IMR-90 (cell line): ENCODE measurements at places on chromosomes 3 and 15. TPM values are rescaled to one million over a fixed set of nuclear protein-coding genes. Genes with fewer than 3 reads are reported as not detected.

GRCh38 chr3:186566772-186567071, 417 bp downstream of the TBCCD1 start:
- DNase-seq, result no peak

DNA sequence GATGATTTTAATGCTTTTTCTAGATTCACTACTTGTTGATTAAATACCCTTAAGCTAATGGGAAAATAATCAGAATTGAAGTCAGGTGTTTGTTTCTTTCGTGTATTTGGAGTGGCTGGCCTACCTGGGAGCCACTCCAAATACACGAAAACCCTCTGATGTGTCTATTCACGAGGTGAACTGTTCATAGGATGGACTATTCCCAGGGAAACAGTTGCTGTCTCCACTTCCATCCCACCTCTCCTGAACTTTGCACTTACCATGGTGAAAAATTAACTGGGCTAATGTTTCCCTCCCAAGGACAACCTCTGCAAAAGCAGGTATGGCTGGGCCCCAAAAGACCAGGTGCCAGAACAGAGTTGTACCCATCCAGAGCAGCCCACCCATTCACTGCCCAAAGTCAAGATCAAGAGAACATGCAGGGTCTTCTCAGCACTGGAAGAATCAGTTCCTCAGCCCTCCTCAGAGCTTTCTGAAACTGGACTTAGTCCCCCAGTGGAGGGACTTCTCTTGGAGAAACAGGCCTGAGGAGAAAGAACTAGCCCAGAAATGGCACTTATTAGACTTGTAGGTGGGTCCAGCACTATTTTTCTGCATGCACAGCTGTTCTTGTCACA, 2.9 kb upstream of the SMAD3 start:
- DNase-seq, result no peak

GRCh38 chr3:185353823-185354614, 8.9 kb upstream of the MAP3K13 start:
- peak; percentile 37 for DNase-seq

- DNase-seq, result no peak
These were observed 1.4 kb downstream of the ARL14 start for GRCh38 chr3:160678292-160678842.

C3orf85 gene
- not detected in 2 replicates for total RNA-seq

AMOTL2 gene
- 162 and 172 TPM in 2 replicates for total RNA-seq

RFT1 gene
- 23.5 and 28.6 TPM in 2 replicates for total RNA-seq

DNA sequence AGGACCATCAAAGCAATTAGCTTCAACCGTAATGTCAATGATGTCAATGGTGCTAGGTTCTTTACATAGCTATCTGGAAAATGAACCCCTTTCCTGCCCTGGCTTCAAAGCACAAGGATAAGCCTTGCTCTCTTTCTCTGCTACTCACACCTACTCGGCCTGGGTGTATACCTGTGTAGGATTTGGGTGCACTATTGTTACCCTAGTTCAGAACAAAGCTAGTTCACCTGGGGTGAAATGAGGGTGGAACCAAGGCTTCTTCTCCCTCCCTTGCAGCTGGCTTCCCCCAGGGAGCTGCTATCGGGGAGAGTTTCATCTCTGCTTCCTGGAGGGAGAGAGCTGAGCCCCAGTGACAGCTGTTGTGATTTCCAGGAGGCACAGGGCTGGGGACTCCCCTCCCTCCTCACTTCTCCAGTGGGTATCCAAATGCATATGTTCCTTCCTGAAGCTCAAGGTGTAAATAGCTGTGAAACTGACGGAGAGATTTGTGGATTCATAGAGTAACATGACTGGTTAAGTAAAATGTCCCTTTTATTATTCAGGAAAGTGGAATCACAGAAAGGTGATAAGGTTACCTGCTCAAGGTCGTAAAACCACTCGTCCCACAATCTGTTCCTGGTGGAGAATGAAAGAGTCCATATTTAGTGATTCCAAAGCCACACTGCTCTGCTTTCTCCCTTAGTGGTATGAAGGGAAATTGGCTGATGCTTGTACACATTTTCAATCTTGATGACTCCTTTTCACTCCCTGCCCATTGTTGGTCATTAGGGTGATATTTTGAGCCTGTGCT, 11.8 kb upstream of the C3orf70 start:
- no peak for DNase-seq

IL5RA gene
- not detected in 2 replicates for total RNA-seq

TBC1D21 gene
- total RNA-seq, result not detected in 2 replicates

GRCh38 chr3:186614597-186615483, 2.0 kb downstream of the AHSG start:
- DNase-seq, result peak; percentile 66

DNA sequence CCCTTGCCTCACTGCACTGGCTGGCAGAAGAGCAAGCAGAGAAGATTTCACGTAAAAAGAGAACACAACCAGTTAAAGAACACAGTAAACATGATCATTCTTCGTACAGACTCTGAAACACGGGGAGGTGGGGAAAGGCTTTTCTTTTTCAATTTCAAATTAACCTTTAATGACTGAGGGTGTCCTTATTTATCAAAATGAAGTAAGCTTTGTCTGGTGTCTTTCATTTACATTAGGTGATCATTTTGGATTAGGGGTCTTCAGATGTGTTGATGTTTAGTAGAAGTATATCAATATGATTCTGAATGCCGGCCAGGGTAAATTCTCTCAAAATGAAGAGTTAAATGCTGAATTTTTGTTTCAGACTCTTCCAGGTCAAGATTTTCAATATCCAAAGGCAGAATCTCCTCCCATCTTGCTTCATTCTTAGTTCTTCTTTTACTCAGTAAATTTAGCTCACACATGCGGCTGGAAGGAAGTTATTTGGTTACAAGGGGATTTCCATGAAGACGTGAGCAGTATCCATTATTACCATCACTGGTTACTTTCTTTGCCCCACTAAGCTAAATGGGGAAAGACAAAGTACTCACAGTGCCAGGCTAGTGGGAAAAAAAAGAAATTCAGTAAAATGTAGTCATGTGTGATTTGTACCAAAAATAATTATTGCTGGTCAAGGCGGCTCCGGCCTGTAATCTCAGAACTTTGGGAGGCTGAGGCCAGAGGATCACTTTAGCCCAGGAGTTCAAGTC, 272.2 kb upstream of the NR2F2 start:
- no peak for DNase-seq

TLR9 gene
- not detected in 2 replicates for total RNA-seq

GRCh38 chr3:851098-851790, 241.6 kb upstream of the CNTN6 start:
- no peak for DNase-seq

DNA sequence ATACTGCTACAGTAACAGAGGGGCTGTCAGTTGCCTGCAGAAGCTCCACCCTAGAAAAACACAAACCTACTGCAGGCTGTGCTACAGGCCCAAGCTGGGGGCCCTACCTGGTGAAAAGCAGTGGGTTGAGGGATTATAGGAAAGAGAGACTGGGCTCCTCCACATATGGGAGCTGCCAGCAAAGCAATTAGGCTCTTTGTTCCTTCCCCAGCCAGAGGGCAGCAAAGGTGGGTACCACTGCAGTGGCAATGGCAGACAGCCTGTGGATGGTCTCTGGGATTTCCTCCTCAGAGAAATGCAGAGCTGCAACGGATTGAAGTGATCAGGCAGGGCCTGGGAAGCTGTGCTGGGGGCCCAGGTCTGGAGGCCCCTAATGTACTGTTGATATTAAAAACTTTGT, 19.1 kb upstream of the DNAAF4 start:
- no peak for DNase-seq

DNA sequence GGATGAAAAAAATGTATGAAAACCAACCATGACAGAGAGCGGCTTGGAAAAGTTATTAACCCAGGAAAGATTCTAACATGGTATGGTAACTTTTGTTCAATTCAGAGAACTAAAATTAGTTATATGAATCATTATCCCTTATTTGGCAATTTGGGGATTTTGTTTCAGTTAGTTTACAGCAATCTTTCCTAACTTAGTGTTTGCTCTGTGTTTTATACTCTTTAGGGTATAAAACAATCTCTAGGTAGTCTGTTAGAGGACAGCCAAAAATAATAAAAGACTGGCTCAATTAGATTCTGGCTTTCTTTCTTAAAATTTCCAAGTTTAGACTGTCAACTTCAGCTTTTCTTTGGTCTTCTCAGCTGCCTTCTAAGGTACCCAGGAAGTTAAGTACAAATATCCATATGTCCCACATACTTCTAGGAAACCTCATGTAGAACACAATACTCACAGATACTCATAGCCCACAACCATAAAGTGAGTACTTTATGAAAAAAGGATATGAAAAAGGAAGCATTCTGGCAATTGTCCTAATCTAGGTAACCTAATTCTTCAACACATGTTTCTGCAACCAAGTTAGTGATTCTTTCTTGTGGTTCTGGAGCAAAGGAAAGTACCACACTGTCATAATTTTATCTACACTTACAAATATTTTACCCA, 849.3 kb downstream of the ROBO1 start:
- DNase-seq, result peak; percentile 50

DNA sequence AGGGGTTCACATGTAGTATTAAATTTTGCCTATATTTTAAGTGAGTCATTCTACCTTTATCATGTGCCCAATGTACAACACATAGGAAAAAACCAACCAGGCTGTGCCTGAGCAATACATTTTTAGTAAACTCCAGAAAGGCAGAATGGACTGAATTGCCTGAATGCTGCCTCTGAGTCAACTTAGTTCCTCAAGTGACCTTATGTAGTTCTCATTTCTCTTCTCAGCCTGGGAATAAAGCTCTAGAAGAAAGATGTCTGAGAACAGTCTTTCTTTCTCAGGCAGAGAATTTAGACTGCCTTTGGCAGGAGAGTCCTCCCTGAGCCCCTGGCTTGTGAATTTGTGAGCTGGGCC, 13.0 kb downstream of the ST3GAL6 start:
- no peak for DNase-seq
